Omental fat pad (tissue), 4 donors: ENCODE measurements at places on chromosomes 11 and 22.

DNA sequence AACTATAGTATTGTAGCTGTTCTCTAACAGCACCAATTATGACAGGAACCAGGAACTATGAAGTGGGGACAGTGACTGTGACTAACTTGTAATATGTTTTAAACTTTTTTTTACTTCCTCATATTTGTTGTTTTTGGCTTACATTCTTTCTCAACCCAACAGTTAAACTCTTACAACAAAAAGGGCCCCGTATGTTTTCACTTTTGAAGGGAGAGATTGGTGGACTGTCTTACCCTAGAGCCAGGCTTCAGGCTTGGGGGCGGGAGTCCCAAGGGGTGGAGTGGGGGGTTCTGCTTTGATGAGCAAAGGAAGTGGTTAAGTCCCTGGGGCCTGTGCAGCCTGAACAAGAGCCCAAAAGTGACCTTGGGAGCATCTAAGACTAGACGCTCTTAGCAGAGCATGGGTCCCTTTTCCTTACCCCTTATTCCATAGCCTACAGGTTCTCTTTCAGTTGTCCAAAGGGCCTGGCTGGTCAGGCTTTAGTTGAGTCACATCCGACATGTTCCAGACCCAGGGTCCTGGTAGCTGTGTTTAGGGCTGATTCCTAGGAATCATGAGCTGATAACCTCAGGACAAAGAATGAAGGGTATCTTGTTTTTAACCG, 38.8 kb downstream of the STIM1 start:
- no peak for DNase-seq

DNA sequence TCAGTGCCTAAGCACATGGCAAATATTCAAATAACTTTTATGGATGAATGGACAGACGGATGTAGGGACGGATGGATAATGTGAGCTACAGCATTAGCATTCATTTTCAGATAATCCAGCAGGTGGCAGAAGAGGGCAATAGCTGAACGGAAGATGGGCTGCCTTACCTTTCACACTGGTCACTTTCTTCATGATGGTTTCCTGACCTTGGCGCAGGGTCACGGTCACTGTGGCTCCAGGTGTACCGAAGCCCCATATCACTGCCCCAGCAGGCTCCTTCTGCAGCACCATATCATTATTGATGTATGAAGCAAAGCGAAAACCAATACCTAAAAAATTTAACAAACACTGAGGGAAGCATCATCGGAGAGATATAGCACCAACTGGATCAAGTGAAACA, 4.3 kb downstream of the SIAE start:
- no peak for DNase-seq

DNA sequence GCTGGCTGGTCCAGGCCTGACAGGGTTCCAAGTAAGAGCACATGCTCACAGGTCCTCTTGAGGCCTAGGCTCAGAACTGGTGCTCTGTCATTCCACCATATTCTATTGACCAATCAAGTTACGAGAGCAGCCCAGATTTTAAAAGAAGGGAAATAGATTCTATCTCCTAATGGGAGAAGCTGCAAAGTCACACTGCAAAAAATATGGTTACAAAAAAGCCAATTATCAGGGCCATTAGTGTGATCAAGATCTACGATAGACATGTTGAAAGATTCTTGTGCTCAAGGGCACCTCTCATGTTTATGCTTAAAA, 96.1 kb downstream of the CD44 start:
- no peak for DNase-seq

DNA sequence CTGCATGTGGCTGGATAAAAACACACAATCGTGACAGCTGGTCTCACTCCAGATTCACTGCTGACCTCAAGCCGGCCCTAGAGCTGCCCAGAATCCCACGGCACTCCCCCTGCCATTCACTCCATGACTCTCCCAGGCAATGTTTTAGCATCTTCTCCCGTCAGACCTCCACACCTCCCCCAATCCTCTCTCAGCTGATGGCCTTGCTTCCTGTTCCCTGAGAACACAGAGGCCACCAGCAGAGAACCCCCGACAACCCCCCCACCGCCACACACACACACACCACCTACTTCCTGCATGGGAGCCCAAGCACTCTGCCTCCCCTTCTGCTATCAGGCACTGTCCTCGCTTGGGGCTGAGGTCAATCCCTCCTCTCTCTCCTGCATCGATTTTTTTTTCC, 9.3 kb downstream of the TNKS1BP1 start:
- no peak for DNase-seq

- DNase-seq = no peak
These were observed 8.8 kb downstream of the SSTR3 start for GRCh38 chr22:37203354-37204044.

GRCh38 chr22:40553014-40553554, 83.4 kb downstream of the MRTFA start:
- DNase-seq = no peak

DNA sequence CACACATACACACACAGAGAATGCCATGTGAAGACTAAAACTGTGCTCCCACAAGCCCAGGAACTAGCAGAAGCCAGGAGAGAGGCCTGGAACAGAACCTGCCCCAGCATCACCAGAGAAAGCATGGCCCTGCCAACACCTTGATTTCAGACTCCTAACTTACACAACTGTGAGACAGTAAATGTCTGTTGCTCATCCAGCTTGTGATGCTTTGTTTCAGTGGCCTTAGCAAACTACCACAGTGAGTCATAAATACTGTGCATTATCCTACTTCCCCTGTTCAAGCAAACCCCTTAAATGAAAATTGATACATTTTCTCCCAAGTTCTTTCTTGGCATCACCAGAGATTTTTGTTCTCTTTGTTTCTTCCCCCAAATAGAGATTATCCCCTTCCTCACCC, 1539.4 kb upstream of the TENM4 start:
- DNase-seq = no peak

DNA sequence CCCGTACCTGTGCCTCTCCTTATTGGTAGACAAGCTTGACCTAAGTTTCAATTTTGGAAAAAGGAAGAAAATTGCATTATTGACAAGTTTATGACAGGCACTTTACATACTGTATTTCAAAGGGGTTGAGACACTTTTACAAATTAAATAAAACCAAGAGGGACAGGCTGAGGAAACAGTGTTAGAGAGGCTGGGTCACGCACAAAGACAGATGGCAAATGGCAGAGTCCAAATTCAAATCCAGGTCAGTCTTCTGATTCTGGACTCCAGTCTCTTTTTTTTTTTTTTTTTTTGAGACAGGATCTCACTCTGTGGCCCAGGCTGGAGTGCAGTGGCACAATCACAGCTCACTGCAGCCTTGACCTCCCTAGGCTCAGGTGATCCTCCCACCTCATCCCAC, 10.1 kb downstream of the TRIM66 start:
- DNase-seq = no peak

GRCh38 chr11:27429761-27430393, 42.7 kb downstream of the LGR4 start:
- DNase-seq = no peak

DNA sequence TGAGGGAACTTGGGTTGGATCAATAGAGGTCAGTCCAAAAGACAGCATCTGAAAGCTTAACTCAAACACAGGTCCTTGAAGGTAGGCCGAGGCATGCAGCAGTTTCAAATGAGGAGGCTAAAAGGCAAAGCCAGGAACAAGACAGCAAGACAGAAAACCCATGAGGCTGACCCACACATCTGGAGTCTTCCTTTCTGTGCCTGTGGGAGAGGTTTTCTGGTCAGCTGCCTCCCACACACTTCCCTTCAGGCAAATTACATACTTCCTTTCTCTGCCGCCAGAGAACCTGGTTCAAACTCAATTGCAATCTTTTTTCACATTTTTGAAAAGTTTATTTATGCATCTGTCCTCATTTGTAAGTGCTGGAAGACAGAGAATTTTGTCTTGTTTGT, 29.8 kb upstream of the CRTAM start:
- no peak for DNase-seq
